IPS DF 19.7 (cell line): ENCODE measurements at places on chromosomes 7 and 10.
A peak's percentile ranks its signal among the peaks of the same experiment; 100 is the strongest.

- no peak for DNase-seq
These were observed 550.6 kb upstream of the SEMA3D start for GRCh38 chr7:85737426-85737825.

- no peak for DNase-seq
These were observed 141.2 kb downstream of the LYZL1 start for GRCh38 chr10:29430101-29430500.

DNA sequence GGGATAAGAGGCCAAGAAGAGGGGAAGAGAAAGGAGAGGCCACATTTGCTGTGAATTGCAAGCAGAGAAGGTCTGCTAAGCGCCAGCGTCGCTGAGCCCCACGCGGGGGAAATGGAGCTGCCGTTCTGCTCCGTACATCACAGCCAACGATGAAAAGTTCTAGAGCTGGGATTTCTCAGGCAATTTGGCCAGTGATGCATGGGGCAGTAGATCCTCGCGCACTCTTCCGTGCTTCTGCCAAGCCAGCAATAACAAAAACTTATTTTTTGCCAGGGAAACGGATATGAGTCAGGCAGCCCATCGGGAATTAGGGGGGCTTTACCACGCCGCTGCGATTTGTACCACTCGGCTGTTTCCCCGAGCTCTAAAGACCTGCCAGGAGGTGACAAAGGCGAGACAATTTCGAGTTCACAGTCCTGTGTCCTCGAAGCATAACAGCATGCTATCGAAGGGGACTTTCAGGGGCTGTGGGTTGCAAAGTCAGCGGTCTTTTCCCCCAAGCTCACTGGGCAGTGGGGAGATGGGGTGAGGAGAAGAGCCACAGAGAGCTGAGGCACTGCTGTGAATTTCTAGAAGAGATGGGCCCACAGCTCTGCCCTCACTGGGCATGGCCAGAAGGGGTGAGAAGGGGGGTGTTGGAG lies 30.0 kb upstream of the SLF2 start:
- DNase-seq: no peak

DNA sequence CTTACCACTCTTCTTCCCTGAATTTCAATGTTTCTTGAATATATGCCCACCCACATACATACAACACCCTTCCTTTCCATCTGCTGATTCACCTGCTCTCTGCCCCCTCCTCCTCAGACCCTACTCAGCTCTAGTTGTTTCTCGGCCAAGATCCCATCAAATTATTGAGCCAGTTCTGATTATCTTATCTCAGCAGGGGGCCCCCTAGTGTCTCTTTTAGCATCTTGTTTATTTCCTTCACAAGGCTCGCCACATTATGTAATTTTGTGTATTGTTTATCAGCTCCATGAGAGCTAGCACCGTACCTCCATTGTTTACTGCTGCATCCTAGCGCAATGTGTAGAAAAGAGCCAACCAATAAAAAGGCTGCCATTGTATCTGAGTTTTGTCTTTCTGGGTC lies 71.9 kb downstream of the FAM13C start:
- DNase-seq: no peak

GRCh38 chr7:55056068-55056467 lies 37.3 kb downstream of the EGFR start:
- no peak for DNase-seq

- no peak for DNase-seq
These were observed 95.8 kb downstream of the CLEC2L start for GRCh38 chr7:139619367-139619657.

DNA sequence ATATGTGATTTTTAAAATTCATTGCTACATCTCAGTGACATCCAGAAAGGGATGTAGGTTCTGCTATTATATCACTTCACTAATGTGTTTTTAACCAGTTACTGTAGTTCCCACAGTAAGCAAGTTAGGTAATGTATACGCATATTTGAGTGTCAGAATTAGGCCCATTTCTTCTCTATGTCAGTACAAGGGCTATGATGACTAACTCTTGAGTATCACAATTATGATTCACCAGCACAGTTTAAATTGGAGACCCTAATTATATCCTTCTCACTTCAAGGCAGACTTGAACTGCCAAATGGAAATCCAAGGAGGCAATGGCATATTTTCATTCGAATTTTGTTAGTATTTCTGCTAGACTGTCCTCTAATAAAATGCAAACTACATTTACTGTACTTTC lies 23.6 kb downstream of the BZW2 start:
- no peak for DNase-seq

DNA sequence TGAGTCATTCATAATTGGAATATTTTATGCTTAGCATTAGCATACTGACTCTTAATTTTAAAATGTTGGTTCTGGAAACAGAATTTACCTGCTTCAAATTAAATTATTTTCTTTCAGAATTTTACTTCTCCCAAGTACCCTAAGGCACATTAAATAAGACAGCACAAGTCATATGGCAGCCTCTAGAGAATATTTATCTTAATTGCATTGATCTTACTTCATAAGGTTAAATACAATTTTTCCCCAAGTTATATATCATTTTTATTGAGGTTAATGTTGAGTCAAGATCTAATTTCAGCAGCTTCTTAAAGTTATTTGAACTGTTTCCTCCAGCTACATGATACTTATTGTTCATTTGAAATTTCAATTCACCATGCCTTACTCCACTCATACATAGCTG lies 123.1 kb upstream of the IMMP2L start:
- no peak for DNase-seq

DNA sequence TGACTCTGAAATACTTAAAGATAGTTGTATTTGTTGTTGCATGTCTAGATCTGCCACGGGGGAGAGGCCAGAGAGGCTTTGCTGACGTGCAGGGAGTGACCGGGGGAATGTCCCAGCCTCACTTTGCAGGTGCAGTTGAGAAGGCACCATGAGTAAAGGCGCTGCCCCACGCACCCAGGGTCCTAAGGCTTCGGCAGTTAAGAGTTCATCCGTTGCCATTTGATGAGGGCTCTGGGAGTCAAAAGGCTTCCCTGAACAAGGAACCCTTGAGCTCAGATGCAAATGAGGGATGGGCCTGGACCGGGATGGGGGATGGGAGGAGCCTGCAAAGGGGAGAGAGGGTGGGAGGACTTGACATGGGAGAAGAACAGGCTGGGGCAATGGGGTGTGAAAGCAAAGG lies 20.4 kb downstream of the PPP2R2D start:
- DNase-seq: no peak

GRCh38 chr10:109071539-109071938 lies 851.8 kb downstream of the XPNPEP1 start:
- no peak for DNase-seq

- DNase-seq: no peak
These were observed 309.5 kb upstream of the TEX47 start for GRCh38 chr7:89104748-89105685.

DNA sequence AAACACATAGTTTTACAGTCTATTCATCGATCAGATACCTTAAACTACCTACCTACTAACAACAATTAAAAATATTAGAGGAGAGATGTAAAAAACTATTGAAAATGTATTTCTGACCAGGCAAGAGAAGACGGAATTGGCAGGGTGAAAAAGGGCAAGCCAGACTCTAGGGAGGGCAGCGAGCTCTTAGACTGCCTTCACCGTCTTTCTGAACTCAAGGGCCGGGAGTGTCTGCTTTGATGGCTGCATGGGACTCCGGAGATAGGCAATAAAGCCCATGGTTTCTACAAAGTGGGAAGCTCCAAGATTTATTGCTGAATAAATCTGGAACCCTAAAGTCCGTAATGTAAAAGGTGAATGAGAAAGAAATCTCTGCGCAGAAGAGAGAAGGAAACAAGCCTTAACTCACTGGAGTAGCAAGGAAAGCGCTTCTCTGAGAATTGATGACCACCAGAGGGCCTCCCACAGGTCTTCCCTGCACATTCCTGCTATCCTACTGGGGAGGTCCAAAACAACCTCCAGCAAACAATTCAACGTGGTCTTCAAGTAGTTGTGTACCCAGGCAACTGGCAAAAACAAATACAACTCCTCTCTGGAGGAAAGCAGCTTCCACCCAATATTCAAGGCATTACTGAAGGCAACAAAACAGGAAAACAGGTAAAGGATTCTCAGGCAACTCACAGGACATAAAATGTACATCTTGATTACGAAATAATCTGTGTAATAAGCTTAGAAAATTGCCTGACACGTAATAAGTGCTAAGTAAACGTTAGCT lies 181.3 kb downstream of the SDK1 start:
- peak; percentile 60 for DNase-seq

- DNase-seq: no peak
These were observed 5.7 kb upstream of the ZYX start for GRCh38 chr7:143375298-143376034.

GRCh38 chr7:1761097-1761496 lies 91.0 kb downstream of the ELFN1 start:
- DNase-seq: no peak

DNA sequence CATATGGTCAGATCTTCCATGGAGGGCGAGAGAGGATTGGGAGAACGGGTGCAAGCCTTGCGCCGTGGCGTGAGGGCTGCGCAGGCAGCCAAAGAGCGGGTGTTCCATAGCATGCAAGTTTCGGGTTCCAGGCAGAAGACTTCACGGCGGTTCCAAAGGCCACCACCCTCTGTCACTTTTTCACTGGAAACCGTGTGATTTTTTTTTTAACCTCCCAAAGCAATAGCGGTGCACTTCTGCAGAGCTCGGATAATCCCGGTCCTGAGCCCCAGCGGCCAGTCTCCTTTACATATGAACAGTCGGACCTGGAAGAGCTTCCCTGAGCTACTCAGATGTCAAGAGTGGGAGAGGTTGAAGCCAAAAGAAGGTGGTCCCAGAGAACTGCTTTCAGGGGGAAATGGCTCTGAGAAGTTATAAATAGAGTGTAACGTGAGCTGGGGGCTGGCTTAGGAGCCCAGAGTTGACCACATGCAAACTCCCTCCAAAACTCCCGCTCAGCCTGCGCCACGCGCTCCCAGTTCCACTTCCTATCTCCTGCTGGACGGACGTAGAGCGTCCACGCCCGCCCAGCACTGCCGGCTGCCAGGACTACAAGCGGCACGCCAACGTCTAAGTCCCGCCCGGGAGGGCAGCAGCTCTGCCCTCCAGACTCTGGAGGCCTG lies at the start of gene MEOX2:
TSS of gene MEOX2 (minus strand) at position 389 of the 662 bp plus-strand sequence. CDS start at position 108, 281 bp downstream.
- DNase-seq: no peak

GRCh38 chr10:93218386-93218785 lies 144.7 kb downstream of the CYP26A1 start:
- no peak for DNase-seq

- no peak for DNase-seq
These were observed 7.0 kb upstream of the EVX1 start for GRCh38 chr7:27235387-27236311.

- no peak for DNase-seq
These were observed 122.3 kb downstream of the VIPR2 start for GRCh38 chr7:159022238-159022993.

GRCh38 chr10:52249850-52250395 lies 64.2 kb upstream of the DKK1 start:
- no peak for DNase-seq

- no peak for DNase-seq
These were observed 273.9 kb upstream of the ADARB2 start for GRCh38 chr10:2011106-2011716.

DNA sequence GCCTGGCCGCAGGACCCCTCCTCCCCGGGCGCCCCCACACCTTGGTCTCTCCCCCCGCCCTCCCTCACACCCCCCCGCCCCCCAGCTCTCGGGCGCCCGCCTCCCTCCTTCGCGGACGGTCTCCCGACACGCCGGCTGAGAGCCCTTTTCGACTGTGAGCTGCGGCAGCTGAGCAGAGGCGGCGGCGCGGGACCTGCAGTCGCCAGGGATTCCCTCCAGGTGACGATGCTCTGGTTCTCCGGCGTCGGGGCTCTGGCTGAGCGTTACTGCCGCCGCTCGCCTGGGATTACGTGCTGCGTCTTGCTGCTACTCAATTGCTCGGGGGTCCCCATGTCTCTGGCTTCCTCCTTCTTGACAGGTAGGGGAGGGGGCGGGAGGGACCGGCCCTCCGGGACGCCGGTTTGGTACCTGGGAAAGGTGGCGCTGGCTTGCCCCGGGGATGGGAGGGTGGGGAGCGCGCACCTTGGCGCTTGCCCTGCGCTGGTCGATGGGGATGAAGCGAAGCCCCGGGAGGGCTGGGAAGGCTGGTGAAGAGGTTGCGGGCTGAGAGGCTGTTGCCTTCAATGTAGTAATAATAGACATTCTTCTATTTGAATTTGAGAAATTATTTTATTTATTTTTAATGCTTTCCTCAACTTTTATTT lies at the start of gene BMPER:
TSS of gene BMPER (plus strand) at position 151 of the 644 bp plus-strand sequence. CDS start at position 226, 75 bp downstream.
- no peak for DNase-seq

- DNase-seq: no peak
These were observed 83.7 kb upstream of the PPP2R2D start for GRCh38 chr10:131816941-131817700.

DNA sequence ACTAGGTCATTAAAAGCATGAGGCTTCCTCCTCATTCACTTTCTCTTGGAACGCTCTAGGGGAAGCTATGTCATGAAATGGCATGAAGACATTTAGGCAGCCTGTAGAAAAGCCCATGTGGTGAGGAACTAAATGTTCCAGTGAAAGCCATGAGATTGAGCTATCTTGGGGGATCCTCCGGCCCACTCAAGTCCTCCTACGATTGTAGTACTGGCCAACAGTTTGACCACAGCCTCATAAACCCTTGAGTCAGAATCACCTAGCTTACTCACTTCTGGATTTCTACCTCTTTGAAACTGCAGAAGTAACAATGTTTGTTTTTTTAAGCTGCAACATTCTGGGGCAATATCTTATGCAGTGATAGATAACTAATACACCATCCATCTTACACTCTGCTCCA lies 605.1 kb downstream of the SORCS1 start:
- no peak for DNase-seq

GRCh38 chr10:102384606-102385429 lies 10.7 kb upstream of the NFKB2 start:
- DNase-seq: no peak

DNA sequence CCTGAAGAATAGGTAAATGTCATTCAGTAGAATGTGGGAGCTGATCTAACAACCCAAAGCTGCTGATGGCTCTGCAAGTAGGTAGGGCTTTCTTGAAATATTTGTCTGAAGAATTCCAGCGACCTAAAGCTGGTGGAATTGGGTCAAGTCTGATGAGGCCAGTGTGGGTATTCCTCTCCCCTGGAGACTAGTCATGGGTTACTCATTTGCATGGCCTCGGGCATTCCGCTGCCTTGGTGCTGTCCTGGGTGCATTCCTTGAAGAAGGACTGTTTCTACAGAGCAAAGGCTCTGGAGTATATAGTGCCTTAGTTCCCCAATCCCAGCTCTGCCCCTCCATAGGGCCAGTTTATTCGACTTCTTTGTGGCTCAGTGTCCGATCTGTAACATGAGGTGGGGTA lies 19.2 kb downstream of the PDK4 start:
- DNase-seq: no peak

- DNase-seq: no peak
These were observed 21.5 kb downstream of the GIMAP8 start for GRCh38 chr7:150471886-150472285.

GRCh38 chr10:90314718-90315117 lies 543.1 kb downstream of the HTR7 start:
- no peak for DNase-seq
